IPS DF 6.9 (cell line): ENCODE measurements at places on chromosomes 6 and 20.

GRCh38 chr6:723540-723939 lies 30.6 kb upstream of the EXOC2 start:
- H3K36me3 ChIP-seq = no peaks in the 10 kb centered on the region
- H3K27ac ChIP-seq = no peak overlapping the region
- H3K27me3 ChIP-seq = no peaks in the 10 kb centered on the region
- H3K4me3 ChIP-seq = no peak overlapping the region
- DNase-seq = no peak
- no peaks in the 10 kb centered on the region for H3K4me1 ChIP-seq

- no peak overlapping the region for H3K27ac ChIP-seq
- no peaks in the 10 kb centered on the region for H3K27me3 ChIP-seq
- H3K36me3 ChIP-seq = peaks cover 27% of the 10 kb centered on the region
- no peak overlapping the region for H3K4me3 ChIP-seq
- H3K4me1 ChIP-seq = no peaks in the 10 kb centered on the region
Observed at GRCh38 chr6:42059743-42060142, 9.4 kb downstream of the TAF8 start.

GRCh38 chr6:158060455-158061360 lies 79.0 kb downstream of the SYNJ2 start:
- H3K27me3 ChIP-seq = no peaks in the 10 kb centered on the region
- no peak overlapping the region for H3K4me3 ChIP-seq
- H3K36me3 ChIP-seq = 0 out of 2 replicates have a peak, but pooled peaks cover 3% of the 10 kb centered on the region
- no peak overlapping the region for H3K27ac ChIP-seq

DNA sequence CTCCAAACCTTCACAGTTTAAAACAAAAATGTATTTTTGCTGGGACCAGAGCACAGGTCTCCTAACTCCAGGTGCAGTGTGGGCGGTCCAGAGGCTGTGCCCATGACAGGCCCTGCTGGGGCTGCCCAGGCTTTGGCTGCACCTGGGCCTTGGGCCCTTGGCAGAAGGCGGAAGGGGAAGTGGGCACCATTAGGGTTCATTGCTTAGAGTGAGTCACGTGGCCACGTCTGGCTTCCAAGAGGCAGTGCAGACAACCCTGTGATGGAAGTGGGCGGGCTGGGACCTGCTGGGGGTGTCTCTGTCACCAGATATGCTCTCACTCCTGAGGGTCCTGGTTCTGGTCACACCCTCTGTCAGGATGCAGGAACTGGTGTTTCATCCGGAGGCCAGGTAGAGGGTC lies 302.2 kb downstream of the QKI start:
- H3K27ac ChIP-seq = no peak overlapping the region
- no peak for DNase-seq
- H3K4me1 ChIP-seq = no peaks in the 10 kb centered on the region
- H3K27me3 ChIP-seq = no peaks in the 10 kb centered on the region
- no peaks in the 10 kb centered on the region for H3K36me3 ChIP-seq
- H3K4me3 ChIP-seq = no peak overlapping the region

- no peak overlapping the region for H3K4me3 ChIP-seq
- H3K27me3 ChIP-seq = no peaks in the 10 kb centered on the region
- H3K36me3 ChIP-seq = no peaks in the 10 kb centered on the region
- DNase-seq = no peak
Observed at GRCh38 chr6:144408161-144408560, 123.0 kb downstream of the UTRN start.

GRCh38 chr6:23086100-23086499 lies 516.7 kb downstream of the HDGFL1 start:
- H3K4me1 ChIP-seq = no peaks in the 10 kb centered on the region
- no peaks in the 10 kb centered on the region for H3K36me3 ChIP-seq
- H3K4me3 ChIP-seq = no peak overlapping the region
- no peak overlapping the region for H3K27ac ChIP-seq
